Activated T-helper 17 cell treated with anti-CD3 and anti-CD28 coated beads, Interleukin-2, amount 50 U/mL, for 72 hours (primary cell): ENCODE measurements at places on chromosomes 1 and 21.

GRCh38 chr1:168664069-168664834 is 64.8 kb downstream of the DPT start:
- no peak for ATAC-seq

- no peak for ATAC-seq
Observed at GRCh38 chr1:91609551-91609950, 108.9 kb downstream of the CDC7 start.

DNA sequence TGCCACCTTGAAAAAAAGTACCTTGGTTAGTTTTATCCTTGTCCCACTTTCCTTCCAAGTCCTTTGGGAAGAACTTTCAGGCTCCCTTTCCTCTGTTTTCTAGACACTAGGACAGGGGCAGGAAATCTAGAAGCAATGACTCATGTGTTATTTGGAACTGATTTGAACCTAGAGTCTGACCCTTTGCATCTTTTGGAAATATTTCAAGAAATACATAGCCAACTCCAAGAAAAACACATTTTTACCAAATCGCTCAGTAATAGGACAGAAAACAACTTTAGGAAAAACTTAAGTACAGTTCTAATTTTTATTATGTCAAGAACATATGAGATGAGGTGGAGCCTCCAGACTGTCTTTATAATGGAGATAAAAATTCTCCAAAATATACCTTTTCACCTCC is 292.4 kb downstream of the PTBP2 start:
- no peak for ATAC-seq

DNA sequence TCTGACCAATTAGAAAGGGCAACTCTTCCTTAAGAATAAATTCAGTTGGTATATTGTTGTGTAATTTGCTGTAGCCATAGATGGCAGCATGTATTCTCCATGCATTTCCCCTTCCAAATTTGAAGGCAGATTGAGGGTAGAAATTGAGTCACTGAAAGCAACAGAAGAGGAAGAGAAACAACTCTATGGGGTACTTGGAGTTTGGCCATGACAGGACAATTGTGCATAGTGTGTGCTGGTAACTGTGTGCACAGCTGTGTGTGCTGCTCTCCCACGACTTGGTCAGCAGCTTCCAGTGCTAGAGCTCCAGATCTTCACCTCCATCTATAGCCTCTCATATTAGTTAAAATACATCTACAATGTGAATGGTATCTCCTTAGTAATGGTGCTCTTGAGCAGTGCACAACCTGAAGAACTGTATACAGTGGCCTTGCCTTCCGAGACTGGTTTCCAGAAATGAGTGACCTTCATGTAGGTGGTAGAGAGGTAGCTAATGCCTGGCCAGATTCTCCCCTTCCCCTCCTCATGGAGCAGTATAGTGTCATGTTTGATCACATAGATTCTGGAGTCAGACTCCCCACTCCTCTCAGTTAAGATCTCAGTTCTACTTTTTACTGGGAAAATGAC is 882 bp upstream of the FCAMR start:
- ATAC-seq, result no peak
